ENCODE measurements at places on chromosomes 3 and 15. TPM values are rescaled to one million over a fixed set of nuclear protein-coding genes. Genes with fewer than 3 reads are reported as not detected.

CNTN3 gene
- total RNA-seq: not detected

DNA sequence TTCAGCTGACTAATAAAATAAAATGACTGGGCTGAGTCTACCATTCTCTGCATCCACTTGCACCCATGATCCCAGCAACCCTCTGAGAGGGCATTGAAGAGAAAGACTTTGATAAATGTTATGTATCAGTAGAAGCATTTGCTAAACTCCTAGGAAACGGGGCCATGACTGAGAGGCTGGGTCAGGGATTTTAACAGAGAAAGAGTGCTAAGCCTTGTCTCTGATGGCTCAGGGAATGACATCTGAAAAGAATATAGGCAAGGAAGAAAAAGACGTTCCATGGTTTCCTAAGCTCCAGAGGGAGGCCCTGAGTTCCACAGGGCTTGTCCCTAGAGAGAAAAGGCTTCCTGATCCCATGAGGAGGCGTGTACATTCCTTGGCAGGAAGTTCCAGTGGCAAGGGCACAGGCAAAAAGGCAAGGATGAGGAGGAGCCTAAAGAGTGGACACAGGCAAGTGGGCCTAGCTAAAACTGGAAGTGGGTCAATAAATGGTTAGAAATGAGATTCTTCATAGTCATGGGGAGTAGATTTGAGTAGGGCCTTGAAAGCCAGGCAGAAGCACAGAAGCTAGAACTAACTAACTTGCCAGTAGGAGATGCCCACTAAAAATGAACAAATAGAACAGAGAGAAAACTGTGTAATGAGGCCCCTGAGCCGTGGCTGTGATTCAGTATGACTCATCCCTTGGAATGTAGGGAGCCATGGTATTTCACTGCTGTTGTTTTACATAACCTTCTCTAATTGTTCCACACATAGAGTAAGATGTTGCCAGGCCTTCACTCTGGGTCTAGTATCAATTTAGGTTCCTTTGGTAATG lies 44.9 kb upstream of the MANF start:
- DNase-seq: peak; percentile 92

STAB1 gene
- total RNA-seq: not detected

DNA sequence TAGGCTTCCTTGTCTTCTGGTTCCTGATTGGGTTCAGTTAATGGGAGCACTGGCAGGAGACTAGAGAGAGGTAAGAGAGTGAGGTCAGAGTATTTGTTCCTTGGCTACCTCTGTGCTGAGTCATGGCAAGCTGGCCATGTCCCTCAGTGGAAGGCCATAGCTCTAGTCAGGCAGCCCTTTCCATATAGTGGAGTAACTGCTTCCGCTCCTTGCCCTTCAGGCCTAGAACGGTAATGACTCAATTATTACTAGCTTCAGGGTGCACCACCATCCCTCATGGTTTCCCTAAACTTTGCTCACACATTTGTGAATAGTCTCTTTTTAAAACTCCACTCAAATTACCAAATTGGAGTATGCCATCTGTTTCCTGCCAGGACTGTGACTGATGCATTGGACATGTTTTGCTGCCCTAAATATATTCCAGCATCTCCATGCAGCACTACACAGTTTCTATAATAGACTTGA lies 10.5 kb upstream of the ANO10 start:
- peak; percentile 95 for DNase-seq

REC114 gene
- total RNA-seq: not detected

TMEM207 gene
- total RNA-seq: not detected

KLHL40 gene
- total RNA-seq: not detected

UBL7 gene
- 71.6 TPM for total RNA-seq

- no peak for DNase-seq
Observed at GRCh38 chr3:36229496-36229895, 150.8 kb upstream of the STAC start.

Measured in M059J (cell line).